ENCODE measurements at places on chromosomes 5 and 9. TPM values are rescaled to one million over a fixed set of nuclear protein-coding genes. Genes with fewer than 3 reads are reported as not detected.

GRCh38 chr5:42919600-42919999 lies 107.9 kb upstream of the SELENOP start:
- DNase-seq: no peak

GRCh38 chr9:70411930-70412831 lies 2.3 kb downstream of the KLF9 start:
- DNase-seq: peak; percentile 81

- no peak for DNase-seq
These were observed 64.8 kb downstream of the SMIM23 start for GRCh38 chr5:171850324-171850947.

GRCh38 chr5:146428658-146429057 lies 18.5 kb upstream of the TCERG1 start:
- DNase-seq: no peak

DNA sequence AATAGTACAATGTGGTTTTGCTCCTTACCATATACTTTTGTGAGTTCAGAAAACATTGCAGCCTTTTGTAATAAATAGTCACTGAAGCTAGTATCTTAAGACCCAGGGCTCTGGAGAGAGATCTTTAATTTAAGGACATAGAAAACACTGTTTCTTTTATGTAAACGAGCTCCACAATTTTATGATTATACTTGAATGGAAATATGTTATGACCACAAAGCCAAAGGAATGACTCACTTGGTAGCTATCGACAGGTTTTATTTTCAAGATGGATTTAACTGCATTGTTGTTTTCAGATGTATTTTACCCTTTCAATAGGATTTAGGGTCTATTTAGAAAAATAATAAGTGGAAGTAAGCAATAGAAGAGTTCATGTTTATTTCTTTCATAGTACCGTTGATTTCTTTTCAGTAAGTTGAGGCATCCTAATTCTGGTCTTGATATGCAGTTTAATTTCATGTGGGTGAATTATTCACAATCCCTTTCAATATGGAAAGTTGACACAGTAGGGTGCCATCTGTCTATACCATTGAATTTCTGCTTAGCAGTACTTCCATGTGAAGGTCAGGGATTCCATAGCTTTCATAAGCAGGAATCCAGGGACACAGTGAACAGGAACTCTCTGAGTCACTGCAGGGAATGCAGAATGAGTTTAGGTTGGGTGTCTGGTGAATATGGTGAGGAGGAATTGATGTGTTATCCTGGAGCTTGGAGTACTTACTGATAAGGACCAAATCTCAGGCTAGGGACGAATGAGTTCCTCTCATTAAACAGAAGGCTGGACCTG lies 157.6 kb downstream of the CD180 start:
- no peak for DNase-seq

DNA sequence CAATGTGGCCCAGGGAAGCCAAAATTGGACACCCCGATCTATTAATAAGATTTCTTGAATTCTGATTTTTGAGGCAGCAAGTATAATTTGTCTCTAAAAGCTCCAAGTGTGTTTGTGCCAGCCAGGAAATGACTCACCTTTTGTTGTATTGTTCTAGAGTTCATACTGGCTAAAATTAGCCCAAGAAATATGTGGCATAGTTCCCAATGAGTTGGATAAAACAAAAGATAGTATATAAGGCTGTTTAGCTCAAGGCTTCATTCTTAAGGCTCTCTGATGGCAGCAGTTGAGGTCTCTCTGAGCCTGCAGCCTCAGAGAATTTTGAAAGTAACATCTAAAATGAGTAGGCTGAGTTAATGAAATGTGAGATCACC lies 21.6 kb downstream of the HMGXB3 start:
- peak; percentile 91 for DNase-seq

GRCh38 chr5:141632650-141633049 lies 4.0 kb downstream of the HDAC3 start:
- no peak for DNase-seq

DNA sequence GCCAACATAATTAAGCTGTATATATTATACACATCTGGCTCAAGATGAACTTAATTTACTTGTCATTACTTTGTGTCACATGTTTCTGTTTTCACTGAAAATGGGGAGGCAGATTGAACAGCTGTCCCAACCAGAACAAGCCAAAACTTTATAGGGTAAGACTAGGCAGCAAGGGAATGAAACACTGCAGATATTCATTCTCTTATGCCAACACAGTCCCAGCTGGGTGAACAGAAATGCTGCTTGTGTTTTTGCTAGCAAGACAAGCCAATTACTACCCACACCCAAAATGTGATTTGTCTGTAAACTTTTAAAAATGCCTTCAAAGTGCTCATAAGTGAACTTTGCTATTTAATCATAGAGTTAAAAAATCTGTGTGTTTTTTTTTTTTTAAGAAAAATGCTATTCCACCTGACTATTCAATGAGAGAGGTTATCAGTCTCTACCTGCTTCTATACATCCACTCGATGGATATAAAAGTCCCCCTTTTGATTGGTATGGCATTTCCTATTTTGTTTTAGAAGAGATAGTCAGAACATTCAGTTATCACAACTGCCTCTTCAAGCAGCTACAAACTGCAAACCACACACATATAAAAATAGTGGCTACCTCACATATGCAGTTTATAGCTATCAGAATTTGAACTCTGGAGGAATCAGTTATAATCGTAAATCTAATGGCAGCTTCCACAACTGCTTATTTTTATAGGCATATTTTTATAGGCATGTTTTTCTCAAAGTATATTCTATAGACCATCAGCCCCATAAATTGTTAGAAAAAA lies 91.9 kb upstream of the PPP1R2B start:
- DNase-seq: no peak

GRCh38 chr5:72177538-72177937 lies 70.3 kb downstream of the MAP1B start:
- DNase-seq: no peak

GRCh38 chr5:171599957-171600612 lies 180.6 kb downstream of the FGF18 start:
- no peak for DNase-seq

DNA sequence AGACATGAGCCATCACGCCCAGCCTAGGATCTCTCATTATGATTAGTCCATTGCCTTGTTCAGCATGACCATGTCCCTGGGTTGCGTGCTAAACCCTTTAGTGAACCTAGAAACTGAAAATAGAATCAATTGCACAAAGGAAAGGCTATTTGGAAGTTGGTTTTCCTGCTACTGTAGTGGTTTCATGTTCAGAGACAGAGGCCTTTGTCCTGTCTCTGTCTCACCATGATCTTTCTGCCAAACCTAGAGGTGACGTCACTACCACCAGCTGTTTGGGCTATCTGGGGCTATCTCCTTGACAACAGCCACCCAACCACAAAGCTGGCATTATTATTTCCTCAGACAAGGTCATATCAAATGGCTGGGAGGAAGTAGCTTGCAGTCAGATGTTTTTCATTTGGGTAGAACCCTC lies 4.0 kb upstream of the CDK5RAP2 start:
- peak; percentile 49 for DNase-seq

DNA sequence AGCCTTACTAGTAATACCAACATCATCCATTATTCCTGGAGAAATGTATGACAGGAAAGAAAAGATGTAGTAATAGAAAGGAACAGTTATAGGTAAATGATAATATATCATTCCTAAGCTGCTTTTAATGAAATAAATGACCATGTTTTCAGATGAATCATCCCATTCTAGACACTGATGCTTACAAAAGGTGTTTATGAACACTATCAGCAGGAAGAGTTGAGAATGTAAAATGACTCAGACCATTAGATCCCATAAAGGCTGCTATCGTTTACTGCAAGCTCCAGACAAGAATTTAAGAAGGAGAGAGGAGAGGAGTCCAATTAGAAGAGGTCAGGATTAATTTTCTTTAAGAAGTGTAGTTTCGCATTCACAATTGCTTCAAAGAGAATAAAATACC lies 1033.5 kb downstream of the EFNA5 start:
- DNase-seq: no peak

DNA sequence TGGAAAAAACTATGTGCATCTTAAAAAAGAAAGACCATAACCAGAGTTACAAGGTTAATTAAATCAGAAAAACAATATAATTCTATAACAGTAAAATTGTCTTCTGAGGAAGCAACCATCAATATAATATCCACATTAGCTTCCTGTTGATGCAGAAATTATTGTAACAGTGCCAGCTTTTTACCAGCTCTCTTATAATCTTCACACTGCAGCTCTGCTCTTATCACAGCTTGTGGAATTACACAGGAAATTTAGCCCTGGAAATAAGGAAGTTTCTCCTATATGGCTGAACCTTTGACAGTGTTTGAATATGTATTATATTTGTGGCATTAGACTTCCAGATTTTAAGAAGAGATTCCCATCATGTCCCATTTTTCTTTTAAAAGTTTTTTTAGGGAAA lies 49.1 kb upstream of the TEK start:
- DNase-seq: no peak

GRCh38 chr9:27145143-27145542 lies 36.1 kb downstream of the TEK start:
- no peak for DNase-seq

- no peak for DNase-seq
These were observed 1.1 kb downstream of the ARL15 start for GRCh38 chr5:54309276-54309675.

GRCh38 chr5:152638996-152639552 lies 234.0 kb upstream of the NMUR2 start:
- no peak for DNase-seq

GRCh38 chr9:18269561-18269960 lies 204.4 kb upstream of the ADAMTSL1 start:
- no peak for DNase-seq

- no peak for DNase-seq
These were observed 507 bp downstream of the CTNND2 start for GRCh38 chr5:11903614-11904264.

Gene HACD4
- total RNA-seq: 2.4 TPM

Gene BARHL1
- not detected for total RNA-seq

Gene LCN15
- total RNA-seq: not detected

Gene GALNT12
- 52.9 TPM for total RNA-seq

Gene ASPN
- not detected for total RNA-seq

Gene PARP8
- 17.6 TPM for total RNA-seq

Gene BRD8
- 171 TPM for total RNA-seq

Gene TMEFF1
- 1.7 TPM for total RNA-seq

Data from PC-9 (cell line).